Activated CD4-positive, alpha-beta T cell treated with anti-CD3 and anti-CD28 coated beads, Interleukin-2, amount 50 U/mL, for 16 hours (primary cell): ENCODE measurements at places on chromosomes 3 and 15.

DNA sequence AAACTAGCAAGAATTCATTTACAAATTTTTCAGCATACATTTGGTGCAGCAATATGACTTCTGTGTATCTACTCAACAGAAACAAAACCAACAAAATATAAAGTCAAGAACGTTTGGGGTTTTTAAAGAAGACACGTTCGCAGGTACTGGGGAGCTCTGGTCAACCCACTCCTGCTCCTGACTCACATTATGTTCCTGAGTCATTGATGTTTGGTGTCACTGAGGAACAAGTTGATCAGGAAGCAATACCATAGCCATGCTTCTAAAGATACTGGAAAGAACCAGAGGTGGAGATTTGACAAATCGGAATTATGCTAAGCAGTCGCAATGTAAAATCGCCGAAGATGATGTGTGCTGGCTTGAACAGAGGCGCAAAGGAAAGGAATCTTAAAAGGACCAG lies 22.0 kb downstream of the SLC4A7 start:
- no peak for DNase-seq

- DNase-seq = no peak
These were observed 651.0 kb upstream of the NAALADL2 start for GRCh38 chr3:174208161-174208560.

- DNase-seq = no peak
These were observed 11.0 kb downstream of the KCTD6 start for GRCh38 chr3:58502872-58503271.

DNA sequence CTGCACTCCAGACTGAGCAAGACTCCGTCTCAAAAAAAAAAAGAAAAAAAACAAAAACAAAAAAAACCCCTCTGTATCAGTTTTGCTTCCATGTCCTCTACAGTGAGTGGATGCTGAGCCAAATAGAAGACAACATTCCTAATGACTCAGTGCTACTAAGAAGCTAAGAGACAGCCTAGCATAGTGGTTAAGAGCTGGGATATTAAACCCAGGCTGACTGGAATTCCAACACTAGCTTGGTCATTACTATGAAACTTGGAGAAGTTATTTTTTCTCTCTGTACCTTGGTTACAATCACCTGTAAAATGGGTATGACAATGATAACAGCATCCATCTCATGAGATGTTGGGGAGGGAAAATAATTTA lies 60.9 kb upstream of the PYGO1 start:
- no peak for DNase-seq

GRCh38 chr15:33080006-33080405 lies 114.5 kb downstream of the FMN1 start:
- no peak for DNase-seq

- no peak for DNase-seq
These were observed 252.0 kb downstream of the UBE2E2 start for GRCh38 chr3:23455084-23455483.

DNA sequence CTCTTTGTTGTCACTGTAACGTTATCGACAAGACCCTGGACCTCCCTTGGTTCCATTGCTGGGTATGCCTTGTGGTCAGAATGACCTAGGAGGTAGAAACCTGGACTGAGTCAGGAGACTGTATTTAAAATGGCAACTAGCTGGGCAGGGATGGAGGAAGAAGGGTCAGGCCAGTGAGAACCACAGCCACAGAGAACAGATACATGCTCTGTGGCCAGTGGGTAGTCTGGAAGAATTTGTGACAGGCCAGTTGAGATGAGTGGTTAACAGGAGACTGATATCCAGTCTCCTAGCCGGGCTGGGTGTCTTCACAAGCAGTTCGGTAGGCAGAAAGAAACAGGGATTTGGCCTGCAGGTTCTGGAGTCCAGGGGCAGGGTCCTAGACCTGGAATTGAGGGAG lies 58.9 kb downstream of the SNRK start:
- no peak for DNase-seq

DNA sequence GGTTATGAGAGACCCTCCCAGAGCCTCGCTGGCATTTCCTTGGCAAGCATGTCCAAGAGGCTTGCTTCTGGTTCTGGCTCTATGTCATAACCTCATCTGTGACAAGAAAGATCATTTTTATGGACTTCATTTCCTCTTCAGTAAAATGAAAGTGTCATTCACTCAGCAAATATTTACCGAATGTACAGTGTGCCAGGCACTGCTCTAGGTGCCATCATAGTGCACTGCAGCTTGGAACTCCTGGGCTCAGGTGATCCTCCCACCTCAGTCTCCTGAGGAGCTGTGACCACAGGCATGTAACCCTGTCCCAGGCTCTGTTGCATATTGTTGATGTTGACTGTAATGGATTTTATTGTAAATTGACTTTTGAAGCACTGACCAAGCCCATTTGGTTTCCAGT lies 18.7 kb upstream of the ITPKA start:
- no peak for DNase-seq

GRCh38 chr3:73493543-73494308 lies 131.0 kb downstream of the PDZRN3 start:
- DNase-seq = no peak

GRCh38 chr15:87365186-87365585 lies 891.4 kb downstream of the NTRK3 start:
- no peak for DNase-seq

DNA sequence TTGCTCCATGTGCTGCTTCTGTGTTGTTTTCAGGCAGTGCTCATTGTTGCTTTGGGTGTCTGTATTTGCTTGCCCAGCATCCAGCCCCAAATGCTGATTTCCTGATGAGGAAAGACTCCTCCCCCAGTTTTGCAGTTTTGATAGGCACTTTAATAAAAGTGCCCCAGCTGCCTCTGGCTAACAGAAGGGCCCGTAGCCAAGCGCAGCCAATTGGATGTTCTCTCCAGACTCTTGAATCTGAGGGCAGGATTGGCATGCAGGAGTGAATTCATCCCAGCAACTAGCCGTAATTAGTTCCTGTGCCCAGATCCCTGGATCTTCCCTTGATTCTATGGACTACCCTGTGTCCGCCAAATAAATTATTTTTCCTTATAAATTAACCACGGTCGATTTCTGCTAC lies 14.8 kb upstream of the SEMA5B start:
- DNase-seq = no peak

GRCh38 chr15:40239693-40240618 lies 1.1 kb downstream of the PAK6 start:
- DNase-seq = no peak

DNA sequence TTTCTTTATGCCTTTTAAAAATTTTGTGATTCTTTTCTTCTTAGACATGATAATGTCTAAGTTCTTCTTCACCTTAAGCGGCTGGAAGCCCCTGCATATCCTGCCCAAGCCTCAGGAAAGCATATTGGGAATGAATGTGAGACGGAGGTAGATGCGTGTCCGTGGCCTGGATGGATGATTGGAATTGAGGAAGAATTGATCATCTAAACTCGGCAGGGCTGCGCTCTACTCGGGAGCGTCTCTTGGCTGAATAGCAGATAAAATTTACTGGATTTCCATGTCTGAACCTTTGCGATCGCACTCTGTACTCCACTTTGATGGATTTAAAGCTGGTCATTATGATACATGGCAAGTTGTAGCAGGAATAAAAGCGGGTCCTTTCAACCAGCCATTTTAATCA lies 406.7 kb upstream of the ONECUT1 start:
- DNase-seq = no peak

DNA sequence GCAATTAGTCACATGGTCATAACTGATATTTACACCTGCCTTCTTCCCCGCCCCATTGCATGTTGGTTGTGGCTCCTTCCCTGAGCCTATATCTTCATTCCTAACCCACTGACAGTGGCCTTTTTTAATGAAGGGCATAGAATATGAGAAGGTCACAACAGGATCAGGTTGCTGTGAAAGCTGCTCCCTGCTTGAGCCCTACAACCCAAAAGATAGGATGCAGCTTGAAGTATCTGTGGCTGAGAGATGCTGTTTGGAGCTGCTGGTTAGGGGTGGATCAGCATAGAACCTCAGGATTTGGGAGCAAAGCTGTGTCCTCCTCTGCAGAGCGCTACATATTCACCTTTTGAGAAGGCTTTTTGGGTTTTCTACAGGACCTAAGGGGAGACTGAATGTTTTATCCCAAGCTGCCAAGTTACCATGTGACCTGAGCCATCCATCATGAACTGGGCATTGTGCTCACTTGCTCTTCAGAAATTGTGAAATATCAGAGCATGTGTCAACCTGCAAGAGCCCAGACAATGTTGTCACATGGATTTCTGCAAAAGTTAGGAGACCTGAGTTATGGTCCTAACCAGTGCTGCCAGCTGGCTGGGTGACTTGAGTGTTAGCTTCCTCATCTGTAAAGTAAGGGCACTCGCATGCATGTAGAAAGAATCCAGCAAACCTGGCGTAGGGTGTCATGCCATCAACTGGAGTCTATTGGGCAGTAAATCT lies 49.8 kb upstream of the ARL8B start:
- DNase-seq = no peak

DNA sequence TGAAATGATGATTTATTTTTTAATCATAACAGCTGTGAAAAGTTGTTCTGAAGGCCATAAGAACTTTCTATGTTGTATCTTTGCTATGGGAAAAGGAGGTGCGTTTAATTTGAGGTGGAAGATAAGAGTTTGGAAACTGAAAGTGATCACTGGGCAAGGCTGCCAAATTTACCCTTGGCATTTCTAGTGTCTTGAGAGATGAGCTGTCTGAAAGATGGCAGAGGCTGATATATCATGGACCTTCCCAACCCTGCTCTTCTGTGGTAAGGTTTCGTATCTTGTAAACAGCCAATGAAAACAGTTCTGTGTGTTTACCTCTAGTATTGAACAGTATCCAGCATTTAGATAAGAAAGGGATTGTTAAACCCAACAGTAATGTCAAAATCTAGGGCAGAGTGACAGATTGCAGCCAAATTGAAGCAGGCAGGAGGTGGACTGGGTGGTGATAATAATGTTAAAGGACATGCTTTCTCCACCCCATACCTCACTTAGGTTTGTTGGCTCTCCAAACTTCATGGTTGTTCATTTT lies 15.8 kb upstream of the NFKBIZ start:
- DNase-seq = peak; percentile 28

- DNase-seq = no peak
These were observed 414.6 kb downstream of the FOXP1 start for GRCh38 chr3:71168880-71169411.

- DNase-seq = no peak
These were observed 272.4 kb upstream of the TPM1 start for GRCh38 chr15:62770111-62770660.

GRCh38 chr3:180382638-180383180 lies 219.3 kb upstream of the TTC14 start:
- no peak for DNase-seq

GRCh38 chr3:188348435-188349244 lies 194.7 kb downstream of the LPP start:
- no peak for DNase-seq

- no peak for DNase-seq
These were observed 532.3 kb upstream of the ATP11B start for GRCh38 chr3:182261041-182261440.

DNA sequence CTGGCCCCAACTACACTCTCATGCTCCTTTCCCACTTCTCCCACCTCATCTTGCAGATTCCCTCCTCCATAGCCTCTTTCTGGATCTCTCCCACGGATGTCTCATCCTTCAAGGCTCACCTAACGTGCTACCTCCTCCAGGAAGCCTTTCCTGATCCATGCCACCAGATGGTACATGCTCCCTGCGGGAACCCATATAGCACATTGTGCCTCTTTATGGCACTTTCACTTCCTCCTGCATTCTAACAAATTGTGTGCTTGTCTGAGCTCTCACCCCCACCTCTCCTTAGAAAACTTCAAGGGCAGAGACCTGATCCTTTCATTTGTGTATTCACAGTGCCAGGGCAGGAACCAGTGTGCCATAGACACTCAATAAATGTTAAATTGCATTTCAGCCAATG lies 63.0 kb downstream of the HES1 start:
- DNase-seq = no peak

GRCh38 chr15:35060591-35060990 lies 24.5 kb downstream of the NANOGP8 start:
- DNase-seq = no peak

DNA sequence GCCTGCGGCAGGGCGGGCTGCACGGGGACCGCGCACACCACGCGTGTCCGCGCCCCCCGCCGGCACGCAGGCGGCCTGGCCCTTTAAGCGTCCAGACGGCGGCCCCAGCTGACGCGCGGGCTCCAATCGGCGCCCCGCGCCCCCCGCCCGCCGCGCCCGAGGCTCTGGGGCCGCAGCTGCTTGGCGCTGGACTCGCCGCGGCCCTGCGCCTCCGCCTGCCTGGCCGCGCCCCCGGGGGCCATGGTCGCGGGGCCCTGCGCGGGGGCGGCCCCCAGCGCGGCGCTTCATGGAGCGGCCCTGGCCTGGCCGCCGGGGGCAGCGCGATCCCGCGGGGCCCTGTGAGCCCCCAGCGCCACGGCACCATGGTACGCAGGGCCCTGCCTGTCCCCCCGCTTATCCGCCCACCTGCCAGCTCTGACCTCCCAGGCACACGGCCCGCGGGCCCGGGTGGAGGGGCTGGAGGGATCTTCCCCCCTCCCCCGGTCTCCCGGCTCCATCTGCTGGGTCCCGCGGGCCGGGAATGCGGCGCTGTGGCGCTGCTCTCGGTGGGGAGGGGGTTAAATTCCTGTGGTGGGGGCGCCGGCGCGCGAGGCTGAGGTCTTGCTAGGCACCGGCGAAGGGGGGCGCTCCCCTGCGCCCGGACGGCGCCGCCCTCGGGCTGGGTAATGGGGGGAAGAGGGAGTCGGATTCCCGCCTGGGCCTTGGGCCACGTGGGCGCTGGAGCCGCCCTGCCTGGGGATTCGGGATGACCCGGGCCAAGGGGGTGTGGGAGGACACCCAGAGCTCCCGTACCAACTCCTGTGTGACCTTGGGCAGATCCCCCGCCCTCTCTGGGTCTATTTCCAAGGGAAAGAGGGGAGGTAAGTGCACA lies 1.1 kb downstream of the ZBTB47 start:
- no peak for DNase-seq

- DNase-seq = no peak
These were observed 16.0 kb downstream of the ANKRD28 start for GRCh38 chr3:15781637-15782402.

DNA sequence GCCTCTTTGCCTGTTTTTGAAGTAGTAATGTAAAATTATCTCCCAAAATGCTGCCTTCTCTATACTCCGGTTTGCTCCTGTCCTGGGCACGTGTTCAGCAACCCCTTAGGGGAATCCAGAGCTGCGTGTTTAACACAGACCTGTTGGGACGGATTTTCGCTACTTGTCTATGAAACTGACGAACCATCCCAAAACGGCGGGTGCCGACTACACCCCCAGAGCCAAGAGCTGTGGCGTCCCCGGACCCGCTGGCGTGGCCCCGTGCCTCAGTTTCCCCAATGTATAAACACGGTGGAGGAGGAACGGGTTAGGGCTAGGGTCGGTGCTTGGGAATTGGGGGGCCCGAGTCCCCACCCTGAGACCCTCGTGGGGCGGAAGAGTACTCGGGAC lies 473 bp downstream of the FHIT start:
- DNase-seq = peak; percentile 39

- peak; percentile 55 for DNase-seq
These were observed 24.4 kb upstream of the OCA2 start for GRCh38 chr15:28123408-28124023.

GRCh38 chr3:100087198-100087597 lies 27.1 kb downstream of the FILIP1L start:
- peak; percentile 84 for DNase-seq

- no peak for DNase-seq
These were observed 165.4 kb downstream of the TJP1 start for GRCh38 chr15:29656636-29657475.

GRCh38 chr3:184815046-184815930 lies 3.3 kb downstream of the VPS8 start:
- DNase-seq = peak; percentile 52
